Suprapubic skin (tissue), 4 donors: ENCODE measurements at places on chromosomes 3 and 15. TPM values are rescaled to one million over a fixed set of nuclear protein-coding genes. Genes with fewer than 3 reads are reported as not detected.

CLDN11 gene
- 3.5 TPM for total RNA-seq

DCP1A gene
- 30.1 TPM for total RNA-seq

DNA sequence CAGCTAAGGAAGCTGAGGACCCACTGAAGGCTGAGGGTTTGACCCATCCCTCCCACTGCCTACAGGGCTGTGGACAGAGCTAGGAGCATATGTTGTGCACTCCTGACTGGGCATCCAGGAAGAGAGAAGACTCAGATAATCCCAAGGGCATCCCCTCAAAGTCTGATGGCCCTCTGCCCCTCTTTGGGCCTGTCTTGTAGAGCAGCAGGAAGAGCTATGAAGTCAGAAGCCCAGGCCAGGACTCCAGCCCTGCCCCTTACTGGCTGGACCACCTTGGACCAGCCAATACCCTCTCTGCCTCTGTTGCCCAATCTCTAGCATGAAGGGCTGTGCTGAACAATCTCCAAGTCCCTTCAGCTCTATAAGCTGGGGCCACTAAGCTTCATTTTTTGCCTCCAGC, 210.8 kb downstream of the RPLP1 start:
- peaks cover 31% of the 10 kb centered on the region for H3K4me1 ChIP-seq
- no peak overlapping the region for H3K4me3 ChIP-seq
- H3K27ac ChIP-seq = no peak overlapping the region
- H3K27me3 ChIP-seq = peaks cover 9% of the 10 kb centered on the region
- H3K36me3 ChIP-seq = no peaks in the 10 kb centered on the region
- no peak for DNase-seq

GRCh38 chr15:35181538-35181937, 96.4 kb upstream of the NANOGP8 start:
- H3K36me3 ChIP-seq = no peaks in the 10 kb centered on the region
- DNase-seq = no peak
- no peaks in the 10 kb centered on the region for H3K27me3 ChIP-seq
- no peaks in the 10 kb centered on the region for H3K4me1 ChIP-seq

- H3K36me3 ChIP-seq = no peaks in the 10 kb centered on the region
- no peak overlapping the region for H3K4me3 ChIP-seq
- no peak overlapping the region for H3K27ac ChIP-seq
- H3K4me1 ChIP-seq = peaks cover 33% of the 10 kb centered on the region
These were observed 2.9 kb upstream of the ZNF710 start for GRCh38 chr15:89998141-89998661.

DNA sequence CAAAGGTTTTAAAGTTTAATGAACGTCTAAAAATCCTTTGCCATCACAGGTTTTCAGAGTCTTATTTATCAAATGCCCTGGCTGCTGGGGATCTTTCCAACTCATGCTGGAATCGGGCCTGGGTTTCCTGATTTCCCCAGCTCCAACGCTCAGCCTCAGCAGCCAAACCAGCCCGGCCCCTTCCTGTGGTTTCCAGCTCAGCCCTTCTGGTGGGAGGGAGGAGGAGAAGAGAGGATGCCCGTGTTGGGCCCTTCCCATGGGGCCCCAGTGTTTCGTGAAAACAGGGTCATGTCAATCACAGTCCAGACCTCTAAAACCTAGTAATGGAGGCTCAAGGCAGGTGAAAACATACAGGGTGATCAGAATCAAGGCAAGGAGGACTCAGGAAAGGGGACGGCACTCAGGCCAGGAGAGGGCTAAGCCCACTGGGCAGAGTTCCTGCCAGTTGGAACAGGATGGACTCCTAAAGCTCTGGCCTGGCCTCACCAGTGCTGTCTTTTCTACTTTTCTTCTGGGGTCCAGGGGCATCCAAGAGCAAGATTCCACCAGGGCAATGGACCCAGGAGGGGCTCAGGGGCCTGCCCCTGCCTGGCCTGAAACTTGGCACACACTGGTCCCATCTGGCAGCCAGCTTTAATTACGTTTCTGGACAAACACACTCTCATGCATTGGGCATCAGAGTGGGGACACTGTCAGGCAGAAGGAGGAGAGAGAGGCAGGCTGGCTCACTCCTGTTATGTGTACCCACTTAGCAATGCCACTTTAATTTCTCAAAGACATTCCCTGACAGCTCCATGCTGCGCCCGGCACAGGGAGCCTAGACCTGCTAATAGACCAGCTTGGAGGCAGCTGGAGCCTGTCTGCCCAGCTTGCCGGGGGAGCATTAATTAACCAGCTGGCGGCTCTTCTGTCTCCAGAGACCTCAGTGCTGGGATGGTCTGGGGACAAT, 194.6 kb downstream of the FAM43A start:
- peak overlapping the region; percentile 9 for H3K27ac ChIP-seq
- H3K4me3 ChIP-seq = no peak overlapping the region
- H3K4me1 ChIP-seq = peaks cover 34% of the 10 kb centered on the region
- no peaks in the 10 kb centered on the region for H3K36me3 ChIP-seq
- no peaks in the 10 kb centered on the region for H3K27me3 ChIP-seq

GRCh38 chr3:184571750-184572377, 10.3 kb downstream of the EPHB3 start:
- H3K27ac ChIP-seq = no peak overlapping the region
- no peaks in the 10 kb centered on the region for H3K27me3 ChIP-seq
- H3K4me1 ChIP-seq = peaks cover 56% of the 10 kb centered on the region
- peaks cover 29% of the 10 kb centered on the region for H3K36me3 ChIP-seq
- DNase-seq = no peak
